Activated CD8-positive, alpha-beta T cell treated with anti-CD3 and anti-CD28 coated beads, Interleukin-2, amount 10 ng/mL, durations not matched to agents 7 days and 5 days (primary cell): ENCODE measurements at places on chromosomes 7 and 10. TPM values are rescaled to one million over a fixed set of nuclear protein-coding genes. Genes with fewer than 3 reads are reported as not detected.

DNA sequence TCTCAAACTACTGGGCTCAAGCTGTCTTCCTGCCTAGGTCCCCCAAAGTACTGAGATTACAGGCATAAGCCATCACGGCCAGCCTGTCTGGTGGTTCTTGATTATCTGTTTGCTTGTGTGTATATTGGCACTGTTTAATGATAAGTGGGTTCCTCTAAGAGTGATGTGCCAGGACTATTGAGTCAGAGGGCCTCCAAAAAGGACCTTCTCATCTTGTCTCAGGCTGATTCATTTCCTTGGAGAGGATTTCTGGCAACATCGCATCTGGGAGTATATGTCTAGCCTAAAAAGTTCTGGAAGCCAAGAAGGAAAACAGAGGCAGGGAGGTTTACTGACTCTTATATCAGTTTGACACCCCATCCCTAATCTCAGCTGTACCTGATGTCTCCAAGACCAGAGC lies 27.1 kb upstream of the AKAP9 start:
- DNase-seq, result no peak
- H3K4me1 ChIP-seq, result peaks cover 18% of the 10 kb centered on the region

DNA sequence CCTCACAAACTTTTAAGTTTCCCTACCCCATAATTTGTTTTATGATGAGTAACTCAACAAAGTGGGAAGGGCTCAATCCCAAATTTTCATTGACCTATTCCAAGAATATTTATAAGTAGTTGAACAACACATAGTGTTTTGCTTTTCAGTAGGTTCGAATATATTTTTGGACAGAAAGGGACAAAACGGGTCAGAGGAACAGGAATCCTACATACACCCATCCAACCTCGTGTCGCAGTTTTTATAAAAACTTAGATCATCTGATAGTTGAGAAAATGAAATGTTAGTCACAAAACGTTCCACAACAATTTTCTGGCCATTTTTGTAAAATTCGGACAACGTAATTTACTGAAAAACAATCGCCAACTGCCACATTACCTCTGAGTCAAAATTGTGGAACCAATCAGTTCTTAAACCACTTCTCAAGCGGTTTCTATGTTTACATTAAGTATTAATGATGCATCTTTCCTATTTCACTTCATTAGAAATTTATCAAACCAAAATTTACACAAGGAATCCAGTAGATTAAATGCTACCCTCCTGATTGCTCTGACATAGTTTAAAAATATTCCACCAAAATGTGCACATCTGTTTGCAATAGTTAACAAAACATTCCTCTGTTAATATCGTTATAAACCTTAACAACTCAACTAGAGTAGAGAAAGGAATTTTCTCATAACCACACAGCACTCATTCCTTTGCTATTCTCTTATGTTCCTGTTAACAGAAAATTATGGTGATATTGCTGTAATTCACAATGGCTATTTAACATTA lies 6.3 kb downstream of the WNT16 start:
- no peaks in the 10 kb centered on the region for H3K36me3 ChIP-seq
- H3K4me1 ChIP-seq, result peaks cover 5% of the 10 kb centered on the region
- H3K27ac ChIP-seq, result no peak overlapping the region
- no peak overlapping the region for H3K4me3 ChIP-seq

DNA sequence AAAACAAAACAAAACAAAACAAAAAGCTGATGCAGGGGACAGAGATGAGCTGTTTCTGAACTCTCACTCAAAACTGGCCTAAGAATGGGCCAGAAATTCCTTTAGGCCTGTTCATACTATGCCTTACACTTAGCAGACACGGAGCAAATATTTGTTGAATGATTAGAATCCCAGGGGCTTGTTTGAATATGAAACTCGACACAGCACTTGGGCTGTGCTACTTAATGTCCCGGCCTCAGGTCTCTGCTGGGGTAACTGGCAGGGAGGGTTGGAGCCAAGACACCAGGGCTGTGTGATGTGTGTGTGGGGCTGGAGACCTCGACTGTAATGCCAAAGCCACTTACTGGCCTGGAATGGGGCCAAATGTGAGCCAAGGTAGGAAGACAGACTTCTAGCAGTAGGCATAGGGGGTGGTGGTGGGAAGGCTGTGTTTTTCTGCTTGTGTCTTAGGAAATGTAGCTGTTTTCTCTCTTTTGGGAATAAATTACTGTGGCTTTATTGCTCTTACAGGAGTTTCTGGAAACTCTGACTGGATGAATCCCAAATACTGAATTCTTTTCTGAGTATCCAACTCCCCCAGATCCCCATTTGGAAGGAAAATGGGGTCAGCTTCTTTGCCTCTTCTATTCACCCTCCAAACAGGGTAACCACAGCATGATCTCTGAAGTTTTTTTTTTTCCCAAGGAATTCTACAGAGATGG lies 66.7 kb downstream of the EMX2 start:
- H3K4me3 ChIP-seq, result no peak overlapping the region
- H3K4me1 ChIP-seq, result no peaks in the 10 kb centered on the region
- DNase-seq, result no peak
- H3K27ac ChIP-seq, result no peak overlapping the region

DNA sequence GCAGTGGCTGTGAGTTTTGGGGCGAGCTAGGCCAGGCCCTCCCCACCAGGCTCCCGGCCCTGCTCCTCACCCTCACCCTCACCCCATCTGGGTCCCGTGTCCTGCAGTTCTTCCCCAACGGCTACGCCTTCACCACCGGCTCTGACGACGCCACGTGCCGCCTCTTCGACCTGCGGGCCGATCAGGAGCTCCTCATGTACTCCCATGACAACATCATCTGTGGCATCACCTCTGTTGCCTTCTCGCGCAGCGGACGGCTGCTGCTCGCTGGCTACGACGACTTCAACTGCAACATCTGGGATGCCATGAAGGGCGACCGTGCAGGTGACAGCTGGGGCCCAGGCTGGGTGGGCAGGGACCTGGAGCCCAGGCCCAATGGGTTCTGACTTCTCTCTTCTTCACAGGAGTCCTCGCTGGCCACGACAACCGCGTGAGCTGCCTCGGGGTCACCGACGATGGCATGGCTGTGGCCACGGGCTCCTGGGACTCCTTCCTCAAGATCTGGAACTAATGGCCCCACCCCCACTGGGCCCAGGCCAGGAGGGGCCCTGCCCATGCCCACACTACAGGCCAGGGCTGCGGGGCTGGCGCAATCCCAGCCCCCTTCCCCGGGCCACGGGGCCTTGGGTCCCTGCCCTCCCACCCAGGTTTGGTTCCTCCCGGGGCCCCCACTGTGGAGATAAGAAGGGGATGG lies 4.9 kb downstream of the GNB2 start:
- peak overlapping the region; percentile 66 for H3K27ac ChIP-seq
- peaks cover 34% of the 10 kb centered on the region for H3K4me1 ChIP-seq
- H3K36me3 ChIP-seq, result peaks cover 35% of the 10 kb centered on the region
- no peaks in the 10 kb centered on the region for H3K27me3 ChIP-seq
- DNase-seq, result no peak

The FKBP9 gene
- 0.55 TPM for total RNA-seq

DNA sequence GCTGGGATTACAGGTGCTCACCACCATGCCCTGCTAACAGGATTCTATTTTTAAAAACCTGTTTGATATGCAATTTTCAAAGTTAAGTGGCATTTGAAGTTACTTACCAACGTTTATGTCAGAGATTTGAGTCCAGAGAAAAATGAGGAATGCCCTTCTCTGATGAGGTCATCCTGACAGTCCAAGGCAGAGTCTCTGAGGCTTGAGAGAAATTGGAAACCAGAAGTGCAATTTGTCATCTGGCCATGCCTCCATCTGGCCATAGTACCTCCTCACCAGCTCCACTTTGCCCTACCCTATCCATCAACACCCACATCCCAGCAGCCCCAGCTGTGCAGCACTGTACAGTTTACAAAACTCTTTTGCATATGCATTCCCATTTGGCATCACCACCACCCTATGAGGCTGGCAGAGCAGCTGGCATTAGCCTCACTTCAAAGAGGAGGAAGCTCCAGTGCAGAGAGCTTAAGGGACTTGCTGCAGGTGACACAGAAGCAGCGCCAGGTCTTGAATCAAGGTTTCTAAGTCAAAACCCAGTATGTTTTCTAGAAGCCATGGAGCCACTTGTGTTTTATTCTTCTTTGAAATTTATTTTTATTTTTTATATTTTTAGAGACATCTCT lies 54.5 kb upstream of the PDZD8 start:
- H3K27ac ChIP-seq, result no peak overlapping the region
- H3K36me3 ChIP-seq, result no peaks in the 10 kb centered on the region
- peaks cover 5% of the 10 kb centered on the region for H3K27me3 ChIP-seq
- H3K4me3 ChIP-seq, result no peak overlapping the region
- no peak for DNase-seq

The MRPS17 gene
- total RNA-seq, result 17.4 TPM

DNA sequence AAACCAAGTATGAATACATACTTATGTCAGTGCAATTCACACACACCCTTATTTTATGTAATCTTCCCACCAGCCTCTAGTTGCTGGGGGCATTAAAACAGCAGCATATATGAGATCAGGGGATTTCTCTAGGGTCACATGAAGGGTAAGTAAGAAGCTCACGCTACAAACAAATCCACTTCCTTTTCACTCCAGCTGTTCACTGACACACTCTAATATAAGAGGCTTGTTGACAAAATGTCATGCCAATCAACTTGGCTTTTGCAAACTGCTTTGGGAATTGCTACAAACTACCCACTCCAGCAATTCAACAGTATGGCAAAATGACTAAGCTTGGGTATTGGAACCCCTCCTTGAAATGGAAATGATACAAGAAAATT lies 10.3 kb downstream of the FAM3C start:
- no peak overlapping the region for H3K4me3 ChIP-seq
- peaks cover 18% of the 10 kb centered on the region for H3K36me3 ChIP-seq
- no peak overlapping the region for H3K27ac ChIP-seq
- no peak for DNase-seq

DNA sequence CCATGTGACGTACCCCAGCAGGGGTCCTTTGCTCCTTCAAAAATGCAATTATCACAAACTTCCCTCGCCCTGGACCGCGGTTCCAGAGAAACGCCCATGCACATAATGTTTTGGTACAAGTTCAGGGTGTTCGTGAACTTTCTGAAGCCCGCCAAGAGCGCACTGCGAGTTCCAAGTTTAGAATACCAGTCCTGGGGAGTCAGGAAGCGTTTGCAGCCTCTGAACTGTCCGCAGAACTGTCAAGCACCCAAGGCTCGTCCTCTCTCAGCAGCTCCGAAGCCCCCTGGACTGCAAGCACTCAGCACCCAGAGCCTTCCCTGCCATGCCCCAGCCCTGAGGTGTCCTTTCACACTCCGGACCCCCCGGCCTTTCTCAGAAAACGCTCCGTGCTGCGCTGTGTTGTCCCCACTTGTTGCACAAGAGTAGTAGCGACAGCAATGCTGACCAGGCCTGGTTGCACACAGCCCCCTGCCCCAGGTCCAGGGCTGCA lies 30.3 kb downstream of the CALML3 start:
- no peak overlapping the region for H3K27ac ChIP-seq
- H3K4me1 ChIP-seq, result peaks cover 29% of the 10 kb centered on the region
- DNase-seq, result no peak
- no peaks in the 10 kb centered on the region for H3K36me3 ChIP-seq
- H3K27me3 ChIP-seq, result no peaks in the 10 kb centered on the region

DNA sequence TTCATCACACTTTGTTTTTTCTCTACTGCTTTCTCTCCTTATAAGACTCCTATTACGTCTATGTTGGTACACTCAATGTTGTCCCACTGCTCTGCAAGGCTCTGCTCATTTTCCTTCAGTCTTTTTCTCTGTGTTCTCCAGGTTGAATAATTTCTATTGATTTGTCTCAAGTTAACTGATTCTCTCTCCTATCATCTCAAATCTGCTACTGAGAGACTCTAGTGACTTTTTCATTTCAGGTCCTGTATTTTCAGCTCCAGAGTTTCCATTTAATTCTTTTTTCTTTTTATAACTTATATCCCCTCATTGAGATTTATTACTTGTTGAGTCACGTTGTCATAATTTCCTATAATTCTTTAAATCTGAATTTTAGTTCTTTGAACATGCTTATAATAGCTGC lies 100.9 kb downstream of the RNLS start:
- no peak overlapping the region for H3K27ac ChIP-seq
- peaks cover 4% of the 10 kb centered on the region for H3K27me3 ChIP-seq
- no peak for DNase-seq
- H3K4me1 ChIP-seq, result no peaks in the 10 kb centered on the region
- H3K36me3 ChIP-seq, result peaks cover 4% of the 10 kb centered on the region
- H3K4me3 ChIP-seq, result no peak overlapping the region

GRCh38 chr10:32123021-32123420 lies 66.8 kb upstream of the KIF5B start:
- no peaks in the 10 kb centered on the region for H3K4me1 ChIP-seq
- no peaks in the 10 kb centered on the region for H3K27me3 ChIP-seq

The LRCH4 gene
- total RNA-seq, result 193 TPM

The EXOSC1 gene
- total RNA-seq, result 48.2 TPM
